Gastrocnemius medialis (tissue), 4 donors: ENCODE measurements at places on chromosomes 2 and 18.

GRCh38 chr2:44972771-44973535 is 31.5 kb downstream of the SIX3 start:
- no peak for DNase-seq

GRCh38 chr2:150429384-150429961 is 58.0 kb downstream of the RND3 start:
- DNase-seq, result no peak

- DNase-seq, result peak; percentile 71
Observed at GRCh38 chr2:96898641-96899412, 28.9 kb upstream of the SEMA4C start.

- no peak for DNase-seq
Observed at GRCh38 chr18:35348001-35348400, 3.8 kb upstream of the ZNF24 start.

- DNase-seq, result no peak
Observed at GRCh38 chr2:48364100-48364499, 165.9 kb upstream of the STON1 start.

DNA sequence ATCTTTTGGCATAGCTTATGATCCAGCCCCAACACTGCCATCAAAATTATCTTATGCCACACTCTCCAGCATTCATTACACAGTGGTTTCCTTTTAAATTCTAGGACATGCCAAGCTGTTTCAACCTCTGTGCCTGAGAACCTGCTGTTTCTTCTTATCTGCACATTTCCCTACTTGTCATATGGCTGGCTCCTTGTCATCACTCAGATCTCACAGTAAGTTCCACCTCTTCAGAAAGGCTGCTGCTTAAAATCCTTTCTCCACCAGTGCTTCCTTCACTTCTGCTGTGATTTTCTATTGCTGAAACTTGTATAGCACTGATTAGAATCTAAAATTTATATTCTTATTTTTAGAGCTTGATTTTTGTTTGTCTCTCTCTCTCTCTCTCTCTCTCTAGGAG is 43.4 kb downstream of the MC4R start:
- DNase-seq, result no peak

DNA sequence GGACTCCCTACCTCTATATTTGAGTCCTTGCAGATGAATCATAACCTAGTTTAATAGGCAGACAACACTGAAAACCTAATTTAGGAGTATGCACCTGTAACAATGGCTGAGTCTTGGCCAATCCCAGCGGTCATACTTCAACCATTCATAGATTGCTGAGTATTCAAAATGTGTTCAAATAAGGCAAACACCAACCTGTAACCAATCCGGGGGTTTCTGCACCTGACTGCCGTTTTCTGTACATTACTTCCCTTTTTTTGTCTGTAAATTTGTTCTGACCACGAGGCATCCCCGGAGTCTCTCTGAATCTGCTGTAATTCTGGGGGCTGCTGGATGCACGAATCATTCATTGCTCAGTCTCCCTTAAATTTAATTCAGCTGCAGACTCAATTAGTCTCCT is 338.6 kb downstream of the STK39 start:
- no peak for DNase-seq

DNA sequence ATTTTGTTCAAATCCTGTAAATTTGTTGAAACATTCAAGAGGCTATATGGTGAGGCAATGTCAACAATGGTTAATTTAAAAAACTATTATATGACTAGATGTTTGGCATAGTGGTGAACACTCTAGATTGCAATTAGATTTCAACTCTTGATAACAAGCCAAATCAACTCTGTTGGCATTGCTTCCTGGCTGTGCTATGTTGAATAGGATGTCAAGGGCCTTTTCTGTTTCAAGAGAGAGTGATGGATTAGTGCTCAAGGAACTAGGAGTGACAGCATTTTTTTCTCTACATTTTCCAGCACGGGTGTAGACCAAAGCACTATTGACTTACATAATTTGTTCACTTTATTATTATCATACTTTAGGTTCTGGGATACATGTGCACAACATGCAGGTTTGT is 172.4 kb upstream of the KCNH7 start:
- DNase-seq, result no peak

DNA sequence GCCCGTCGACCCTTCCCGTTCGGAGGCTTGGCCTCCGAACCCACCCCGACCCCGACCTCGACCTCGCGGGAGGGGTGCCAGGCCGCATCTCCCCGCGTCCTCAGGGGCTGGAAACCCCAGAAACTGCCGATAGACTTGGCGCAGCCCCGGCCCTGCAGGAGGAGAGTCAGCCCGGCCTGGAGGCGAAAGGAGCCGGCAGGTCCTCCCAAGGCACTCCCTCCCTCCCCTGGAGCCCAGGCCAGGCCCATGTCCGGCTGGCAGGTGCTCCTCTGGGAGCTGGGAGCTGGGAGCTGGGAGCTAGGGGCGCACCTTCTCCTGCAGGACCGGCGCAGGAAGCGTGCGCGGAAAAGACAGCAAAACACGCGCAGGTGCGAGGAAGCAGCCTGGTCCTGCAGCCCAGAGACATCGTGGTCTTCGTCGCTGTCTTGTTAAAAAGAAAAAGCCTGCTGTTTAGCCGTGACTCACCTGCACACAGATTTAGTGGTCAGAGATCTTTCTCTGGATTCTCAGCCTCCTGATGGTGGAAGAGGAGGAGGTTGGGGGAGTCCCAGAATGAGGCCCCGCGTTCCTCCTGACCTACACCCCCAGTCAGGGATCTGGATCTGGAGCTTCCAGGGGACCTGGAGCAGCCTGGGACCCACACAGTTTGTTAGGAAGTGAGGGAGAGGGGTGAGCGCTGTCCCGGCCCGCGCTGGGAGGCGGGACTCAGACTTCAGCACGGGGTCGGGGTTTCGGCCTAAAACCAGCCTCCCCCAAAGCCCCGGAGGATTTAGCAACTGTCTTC is 660 bp upstream of the MBP start:
- DNase-seq, result peak; percentile 62

GRCh38 chr2:65608916-65609315 is 176.5 kb upstream of the SPRED2 start:
- DNase-seq, result no peak

- no peak for DNase-seq
Observed at GRCh38 chr2:45626387-45627221, 15.5 kb upstream of the SRBD1 start.

DNA sequence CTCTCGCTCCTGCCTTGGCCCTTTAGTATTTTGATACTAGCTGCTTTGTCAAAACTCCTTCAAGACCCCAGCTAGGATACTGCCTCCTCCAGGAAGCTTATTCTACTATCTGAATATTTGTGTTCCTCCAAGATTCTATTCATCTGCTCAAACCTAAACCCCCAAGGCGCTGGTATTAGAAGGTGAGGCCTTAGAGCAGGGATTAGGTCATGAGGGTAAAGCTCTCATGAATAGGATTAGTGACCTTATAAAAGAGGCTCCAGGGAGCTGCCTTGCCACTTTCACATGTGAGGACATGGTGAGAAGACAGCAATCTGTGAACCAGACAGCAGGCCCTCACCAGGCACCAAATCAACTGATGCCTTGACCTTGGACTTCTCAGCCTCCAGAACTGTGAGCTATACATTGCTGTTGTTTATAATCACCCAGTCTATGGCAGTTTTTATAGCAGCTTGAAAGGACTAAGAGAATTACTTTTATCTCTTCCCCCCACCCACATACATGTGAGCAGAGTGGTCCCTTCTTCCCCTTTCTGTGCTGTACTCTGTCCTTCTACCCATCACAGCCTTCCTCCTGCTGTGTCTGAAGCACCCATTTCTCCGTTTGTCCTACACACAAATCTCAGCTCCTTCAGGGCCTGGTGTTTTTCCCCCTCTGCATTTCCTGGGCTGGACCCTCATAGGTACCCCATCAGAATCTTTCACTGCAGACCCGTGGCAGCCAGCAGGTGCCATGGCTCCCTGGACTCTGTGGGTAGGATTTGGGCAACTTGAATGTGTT is 54.5 kb downstream of the HS1BP3 start:
- peak; percentile 1 for DNase-seq

DNA sequence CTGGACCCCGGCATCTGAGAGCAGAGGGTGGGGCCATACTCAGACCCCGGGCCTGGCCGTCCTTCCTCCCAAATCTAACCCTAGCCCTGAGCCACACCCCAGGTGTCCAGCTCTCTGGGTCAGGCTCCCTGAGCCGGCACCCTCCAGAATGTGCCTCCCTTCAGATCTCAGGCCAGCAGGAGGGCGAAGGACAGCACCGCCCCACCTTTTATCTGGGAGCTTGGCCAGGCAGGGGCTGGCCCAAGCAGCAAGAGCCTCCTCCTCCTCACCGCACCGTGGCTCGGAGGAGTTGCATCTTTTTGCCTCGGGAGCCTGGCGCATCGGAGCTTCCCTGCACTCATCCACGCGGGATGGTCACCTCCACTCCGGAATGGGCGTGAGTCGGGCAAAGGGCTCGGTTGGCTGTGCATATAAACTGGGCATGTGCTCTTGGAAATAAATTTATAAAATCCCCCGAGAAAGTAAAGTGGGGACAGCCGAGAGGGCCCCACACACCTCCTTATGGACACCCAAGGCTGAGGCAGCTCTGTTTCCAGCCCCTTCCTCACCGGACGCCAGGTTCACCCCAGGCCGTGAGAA is 69.1 kb upstream of the CTDP1 start:
- no peak for DNase-seq

DNA sequence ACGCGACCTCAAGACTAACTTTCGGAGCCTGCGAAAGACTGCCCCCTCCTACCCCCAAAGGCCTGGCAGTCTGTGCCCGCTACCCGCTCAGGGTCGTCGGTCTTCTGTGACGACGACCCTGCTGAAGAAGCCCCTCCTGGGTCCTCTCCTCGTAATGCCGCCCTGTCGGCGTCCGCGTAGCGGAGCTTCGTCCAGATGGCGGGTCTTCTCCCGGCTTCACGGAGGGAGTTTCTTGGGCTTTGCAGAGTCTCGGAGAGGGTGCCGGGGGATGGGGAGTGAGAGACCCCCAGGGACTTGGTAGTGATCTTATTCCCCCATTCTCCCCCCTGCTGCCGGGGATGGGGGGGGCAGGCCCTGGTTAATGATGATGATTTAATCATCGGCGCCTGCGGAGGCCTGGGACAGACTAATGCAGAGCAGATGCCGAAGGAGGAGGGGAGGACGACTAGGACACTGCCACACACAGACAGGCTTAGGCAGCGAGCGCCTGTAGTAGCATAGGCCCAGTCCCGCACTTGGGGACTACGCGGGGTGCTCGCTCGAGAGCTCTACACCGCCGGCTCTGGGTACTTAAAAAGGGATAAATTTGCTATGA is 528 bp upstream of the PCGF1 start:
- no peak for DNase-seq

DNA sequence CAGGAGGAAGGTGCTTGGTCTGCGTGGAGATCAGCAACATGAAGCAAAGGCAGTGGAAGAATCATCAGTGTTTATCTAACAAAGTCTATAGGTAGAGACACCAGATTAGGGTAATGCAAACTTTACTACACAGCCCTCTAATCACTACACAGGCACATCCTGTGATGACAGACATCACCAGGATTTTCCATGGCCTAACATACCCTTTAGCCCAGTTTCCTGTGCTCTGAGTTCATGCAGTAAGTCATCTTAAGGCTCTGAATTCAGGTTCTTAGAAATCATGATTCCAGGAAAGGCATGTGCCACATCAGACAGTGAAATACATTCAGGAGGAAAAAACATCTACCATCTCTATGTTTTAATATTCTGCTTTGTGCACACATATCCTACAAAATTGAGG is 708.5 kb upstream of the SLC8A1 start:
- no peak for DNase-seq

GRCh38 chr18:48488388-48488850 is 50.4 kb upstream of the CTIF start:
- DNase-seq, result no peak

- DNase-seq, result no peak
Observed at GRCh38 chr2:28652217-28652616, 99.4 kb upstream of the PPP1CB start.
